Upper lobe of right lung (tissue), 1 donor: ENCODE measurements at places on chromosomes 3 and 15. TPM values are rescaled to one million over a fixed set of nuclear protein-coding genes. Genes with fewer than 3 reads are reported as not detected.

The EPHA3 gene
- total RNA-seq, result 5.1 TPM

The CKMT1B gene
- total RNA-seq, result 0.84 TPM

The SLC28A1 gene
- not detected for total RNA-seq

- peak; percentile 83 for DNase-seq
- peak overlapping the region; percentile 58 for H3K4me3 ChIP-seq
- no peaks in the 10 kb centered on the region for H3K36me3 ChIP-seq
Observed at GRCh38 chr3:12287727-12288181, 1.1 kb upstream of the PPARG start.

DNA sequence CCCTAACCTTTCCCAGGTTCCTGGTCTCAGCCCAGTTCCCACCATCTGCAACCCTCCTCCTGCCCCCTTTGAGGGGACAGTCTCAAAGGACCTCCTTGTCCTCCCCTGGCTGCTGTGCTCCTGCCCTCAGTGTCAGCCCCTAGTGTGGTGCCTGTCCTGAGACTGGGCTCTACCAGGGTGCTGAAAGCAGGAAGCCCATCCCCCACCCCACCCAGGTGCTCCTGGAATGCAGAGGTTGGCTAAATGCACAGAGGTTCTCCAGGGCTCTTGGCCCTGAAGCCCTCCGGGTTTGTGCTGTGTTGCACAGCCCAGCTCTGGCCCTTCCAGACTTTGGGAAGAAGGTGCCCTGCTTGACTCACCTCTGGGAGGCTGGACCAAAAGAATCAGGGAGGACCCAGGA lies 21.8 kb downstream of the C3orf18 start:
- no peaks in the 10 kb centered on the region for H3K27me3 ChIP-seq
- DNase-seq, result no peak
- no peaks in the 10 kb centered on the region for H3K36me3 ChIP-seq
- no peaks in the 10 kb centered on the region for H3K4me1 ChIP-seq
- H3K27ac ChIP-seq, result no peak overlapping the region
- H3K4me3 ChIP-seq, result no peak overlapping the region

The TIGIT gene
- 1.7 TPM for total RNA-seq

The CSPG5 gene
- total RNA-seq, result 5.4 TPM

DNA sequence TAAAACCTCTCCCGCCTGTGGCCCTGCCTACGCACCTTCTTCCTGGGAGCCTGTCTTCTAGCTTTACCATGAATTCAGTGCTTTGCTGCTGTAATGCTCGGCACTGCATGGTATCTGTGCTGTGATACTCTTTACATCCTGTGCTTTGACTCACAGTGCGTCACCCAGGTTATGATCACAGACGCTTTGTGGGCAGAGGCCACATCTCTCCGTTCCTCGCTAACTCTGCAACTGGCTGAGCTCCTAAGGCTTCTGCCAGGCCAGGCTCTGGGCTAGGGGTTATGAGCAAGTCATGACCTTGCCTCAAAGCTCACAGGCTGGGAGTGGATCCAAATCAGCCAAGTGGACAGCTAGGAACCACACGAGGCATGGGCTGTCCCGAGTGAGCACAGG lies 23.2 kb downstream of the SPTBN5 start:
- no peaks in the 10 kb centered on the region for H3K36me3 ChIP-seq
- no peak overlapping the region for H3K27ac ChIP-seq
- no peak overlapping the region for H3K4me3 ChIP-seq
- no peaks in the 10 kb centered on the region for H3K27me3 ChIP-seq

GRCh38 chr15:79310612-79310984 lies 314 bp upstream of the TMED3 start:
- H3K27me3 ChIP-seq, result peaks cover 11% of the 10 kb centered on the region
- H3K36me3 ChIP-seq, result peaks cover 19% of the 10 kb centered on the region
- H3K27ac ChIP-seq, result no peak overlapping the region
- H3K4me1 ChIP-seq, result peaks cover 14% of the 10 kb centered on the region
- DNase-seq, result no peak

The NEK11 gene
- total RNA-seq, result 3.8 TPM

The ZNF660 gene
- 5.9 TPM for total RNA-seq

The EPHA6 gene
- total RNA-seq, result not detected

The COL6A5 gene
- 6.3 TPM for total RNA-seq

The DNAH12 gene
- total RNA-seq, result 0.52 TPM

DNA sequence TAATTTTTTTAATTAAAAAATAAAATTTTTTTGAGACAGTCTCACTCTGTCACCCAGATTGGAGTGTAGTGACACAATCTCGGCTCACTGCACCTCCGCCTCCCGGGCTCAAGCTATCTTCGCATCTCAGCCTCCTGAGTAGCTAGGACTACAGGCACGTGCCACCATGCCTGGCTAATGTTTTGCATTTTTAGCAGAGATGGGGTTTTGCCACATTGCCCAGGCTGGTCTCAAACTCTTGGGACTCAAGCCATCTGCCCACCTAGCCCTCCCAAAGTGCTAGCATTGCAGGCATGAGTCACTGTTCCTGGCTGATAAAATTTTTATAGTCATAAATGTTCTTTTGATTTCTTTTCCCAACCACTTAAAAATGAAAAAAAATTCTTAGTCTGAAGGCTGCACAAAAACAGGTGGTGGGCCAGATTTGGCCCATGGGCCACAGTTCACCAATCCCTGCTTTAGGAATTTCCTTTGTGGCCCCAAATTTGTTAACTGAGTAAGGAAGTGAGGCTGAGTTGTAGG lies 9.2 kb downstream of the UBA5 start:
- H3K4me1 ChIP-seq, result no peaks in the 10 kb centered on the region
- DNase-seq, result no peak
- peaks cover 40% of the 10 kb centered on the region for H3K36me3 ChIP-seq
- no peak overlapping the region for H3K4me3 ChIP-seq
- H3K27me3 ChIP-seq, result no peaks in the 10 kb centered on the region

DNA sequence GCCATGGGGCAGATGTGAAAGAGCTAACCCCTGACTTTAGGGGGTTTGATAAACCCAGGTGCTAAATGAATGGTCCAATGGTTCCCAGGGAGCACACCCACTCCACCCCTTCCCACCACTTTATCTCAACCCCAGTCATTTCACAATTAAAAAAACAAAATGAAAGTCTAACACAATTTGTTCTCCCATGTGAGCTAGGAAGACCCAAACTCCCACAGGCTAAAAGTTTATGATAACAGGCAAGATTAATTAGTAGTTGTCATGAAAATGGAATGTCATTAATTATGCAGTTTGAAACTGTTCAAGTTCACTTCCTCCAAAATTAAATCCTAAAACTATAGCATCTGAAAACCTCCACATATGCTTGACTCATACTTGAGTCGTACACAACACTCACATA lies 63.3 kb upstream of the TPM1 start:
- no peak for DNase-seq
- H3K27me3 ChIP-seq, result no peaks in the 10 kb centered on the region
- no peak overlapping the region for H3K27ac ChIP-seq
- H3K4me1 ChIP-seq, result no peaks in the 10 kb centered on the region
- no peak overlapping the region for H3K4me3 ChIP-seq

DNA sequence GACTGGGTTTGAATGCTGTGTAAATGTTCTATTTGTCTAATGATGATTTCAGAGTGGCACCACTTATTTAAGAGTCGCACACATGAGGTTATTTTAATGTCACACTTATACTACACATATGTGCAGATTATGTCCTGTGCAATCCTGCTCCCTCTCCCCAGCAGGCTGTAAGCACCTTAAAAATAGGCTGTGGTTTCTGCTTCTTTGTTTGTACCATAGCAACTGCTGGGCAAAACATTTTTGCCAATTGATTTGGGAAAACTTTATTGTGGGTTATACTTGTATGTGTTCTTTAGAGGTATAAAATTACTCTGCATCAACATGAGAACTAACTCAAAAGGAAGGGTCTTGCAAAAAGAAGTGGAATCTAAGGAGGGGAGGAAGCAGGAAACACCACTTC lies 318.5 kb downstream of the NTRK3 start:
- DNase-seq, result no peak
- no peaks in the 10 kb centered on the region for H3K4me1 ChIP-seq
- no peaks in the 10 kb centered on the region for H3K27me3 ChIP-seq
- H3K36me3 ChIP-seq, result no peaks in the 10 kb centered on the region
- no peak overlapping the region for H3K27ac ChIP-seq

The C3orf22 gene
- not detected for total RNA-seq

DNA sequence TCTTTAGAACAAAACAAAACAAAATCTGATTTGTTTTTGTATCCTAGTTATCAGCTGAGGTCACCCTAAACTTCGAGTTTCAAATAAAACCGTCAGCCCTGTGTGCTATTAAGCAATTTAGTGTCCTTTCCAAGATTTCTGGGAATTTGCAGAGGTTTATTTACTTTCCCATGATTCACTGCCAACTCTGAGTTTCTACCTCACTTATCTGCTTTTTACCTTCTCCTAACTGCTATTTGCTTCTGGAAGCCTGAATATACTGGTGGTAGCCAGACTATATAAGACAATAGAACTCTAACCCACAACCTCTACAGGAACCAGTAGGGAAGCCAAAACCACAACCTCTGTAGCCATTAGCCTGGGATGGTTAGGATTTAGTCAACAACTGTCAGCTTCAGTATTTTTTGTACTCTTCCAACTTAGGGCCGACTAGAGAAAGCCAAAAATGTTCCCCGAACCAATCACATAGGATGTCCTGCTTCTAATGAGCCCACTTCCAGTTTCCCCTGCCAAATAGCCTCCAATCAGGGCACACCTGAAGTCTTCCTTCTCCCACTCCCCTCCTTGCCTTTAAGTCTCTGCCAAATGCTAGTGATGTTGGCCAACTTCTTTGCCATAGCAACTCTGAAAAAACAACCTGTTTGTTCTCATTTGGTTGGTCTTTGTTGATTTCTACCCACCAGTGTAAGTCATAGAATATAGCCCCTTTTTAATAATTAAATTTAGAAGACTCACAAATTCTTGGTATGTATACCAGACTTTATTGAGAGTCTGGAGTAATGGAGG lies 273.1 kb downstream of the ULK4 start:
- no peak for DNase-seq
- no peaks in the 10 kb centered on the region for H3K27me3 ChIP-seq
- H3K4me3 ChIP-seq, result no peak overlapping the region
- H3K27ac ChIP-seq, result peak overlapping the region; percentile 65
- H3K4me1 ChIP-seq, result peaks cover 15% of the 10 kb centered on the region

The KCNH8 gene
- 0.41 TPM for total RNA-seq

- H3K36me3 ChIP-seq, result no peaks in the 10 kb centered on the region
- DNase-seq, result peak; percentile 34
- peaks cover 18% of the 10 kb centered on the region for H3K4me1 ChIP-seq
Observed at GRCh38 chr3:5010706-5011554, 31.7 kb downstream of the BHLHE40 start.

DNA sequence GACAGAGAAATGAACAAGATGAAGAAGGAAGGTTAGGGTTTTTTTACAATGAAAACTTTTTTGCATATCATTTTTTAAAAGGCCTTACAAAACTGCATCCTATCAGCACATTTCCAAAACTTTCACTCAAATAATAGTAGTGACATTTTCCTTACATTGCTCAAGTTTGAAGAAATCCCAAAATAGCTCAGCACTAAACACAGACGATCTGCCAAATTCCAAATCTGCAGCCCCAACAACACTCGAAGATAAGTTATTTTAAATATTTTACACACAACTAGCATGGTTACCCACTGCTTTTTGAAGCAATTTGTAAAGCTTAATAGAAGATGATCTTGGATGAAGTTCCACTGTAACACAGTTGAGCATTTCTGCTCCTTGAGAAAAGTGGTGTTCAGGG lies 535.6 kb upstream of the ALCAM start:
- H3K27me3 ChIP-seq, result no peaks in the 10 kb centered on the region
- no peaks in the 10 kb centered on the region for H3K4me1 ChIP-seq
- H3K4me3 ChIP-seq, result no peak overlapping the region
- H3K36me3 ChIP-seq, result no peaks in the 10 kb centered on the region
- no peak for DNase-seq

DNA sequence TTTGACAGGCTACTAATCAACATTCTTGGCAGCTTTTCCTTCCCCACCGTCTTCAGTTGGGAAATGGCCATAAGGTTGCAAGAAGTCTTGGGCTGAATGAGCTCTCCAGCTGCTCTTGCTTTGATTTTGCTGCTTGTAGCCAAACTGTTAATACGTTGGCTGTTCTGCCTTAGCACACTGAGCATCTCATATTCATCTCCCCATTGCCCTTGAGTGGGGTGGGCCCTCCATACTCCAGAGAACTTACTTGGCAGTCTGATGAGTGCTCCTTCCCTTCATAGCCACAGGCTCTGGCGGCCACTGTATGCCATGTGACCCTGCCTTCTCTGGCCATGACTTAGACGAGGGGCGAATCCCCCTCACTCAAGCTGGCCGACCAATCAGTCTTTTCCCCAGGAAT lies 25.8 kb upstream of the PAQR5 start:
- no peak overlapping the region for H3K4me3 ChIP-seq
- H3K4me1 ChIP-seq, result peaks cover 6% of the 10 kb centered on the region
- H3K27ac ChIP-seq, result no peak overlapping the region
- no peak for DNase-seq

The ASB14 gene
- not detected for total RNA-seq

DNA sequence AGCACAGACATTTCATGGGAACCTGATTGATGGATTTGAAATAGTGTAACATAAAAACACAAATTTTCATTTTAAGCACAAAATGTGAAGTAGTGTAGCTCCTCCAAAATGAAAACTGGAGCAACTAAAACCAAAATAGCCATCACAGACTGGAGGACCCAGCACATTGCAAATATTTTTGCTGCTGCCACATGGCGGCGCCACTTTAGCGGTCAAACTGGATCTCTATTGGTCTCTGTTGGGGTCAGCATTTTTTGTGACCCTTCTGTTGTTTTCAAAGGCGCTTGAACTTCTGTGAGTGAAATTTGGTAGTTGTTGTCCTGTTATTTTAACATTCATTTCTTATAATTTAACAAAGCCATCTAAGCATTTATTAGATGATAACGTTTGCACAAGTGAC lies 259.9 kb downstream of the IL20RB start:
- no peaks in the 10 kb centered on the region for H3K27me3 ChIP-seq
- H3K27ac ChIP-seq, result no peak overlapping the region
- DNase-seq, result no peak
- no peaks in the 10 kb centered on the region for H3K36me3 ChIP-seq
- H3K4me1 ChIP-seq, result no peaks in the 10 kb centered on the region
